ENCODE measurements at places on chromosomes 12 and 14.
A peak's percentile ranks its signal among the peaks of the same experiment; 100 is the strongest.

GRCh38 chr14:53542732-53543131 lies 389.6 kb upstream of the DDHD1 start:
- DNase-seq: no peak

- DNase-seq: peak; percentile 61
These were observed 142.4 kb downstream of the OTOGL start for GRCh38 chr12:80241576-80242273.

DNA sequence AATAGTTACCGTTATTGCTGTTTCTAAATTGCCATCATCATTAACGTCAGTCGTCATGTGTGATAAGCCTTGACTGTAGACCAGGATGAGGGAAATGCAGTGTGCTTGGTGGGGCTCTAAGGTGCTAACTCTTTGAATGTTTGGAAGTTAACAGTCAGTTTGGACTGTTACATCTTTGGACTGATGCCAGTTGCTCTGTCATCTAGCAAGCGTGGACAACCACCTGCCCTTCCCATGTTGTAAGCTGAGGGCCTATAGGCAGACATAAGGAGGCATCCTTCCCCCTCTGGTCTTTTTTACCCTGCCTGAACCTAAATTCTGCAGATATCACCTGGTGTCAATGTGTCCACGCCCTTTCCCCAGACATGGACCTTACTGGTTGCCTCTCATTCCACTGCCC lies 94.4 kb downstream of the PPP2R5C start:
- no peak for DNase-seq

GRCh38 chr14:87940894-87941293 lies 52.1 kb downstream of the GALC start:
- DNase-seq: no peak

- DNase-seq: no peak
These were observed 148.5 kb downstream of the PLCZ1 start for GRCh38 chr12:18589316-18589715.

GRCh38 chr14:34013721-34014060 lies 62.8 kb upstream of the EGLN3 start:
- DNase-seq: no peak

GRCh38 chr12:94147387-94147990 lies 888 bp upstream of the PLXNC1 start:
- no peak for DNase-seq

GRCh38 chr12:56299308-56299852 lies 750 bp downstream of the CS start:
- DNase-seq: no peak

- peak; percentile 89 for DNase-seq
These were observed at the start of gene ITGA7 for GRCh38 chr12:55707841-55708694. TSS of gene ITGA7 (minus strand) at chr12:55707904. CDS start at chr12:55707682, 222 bp downstream.

DNA sequence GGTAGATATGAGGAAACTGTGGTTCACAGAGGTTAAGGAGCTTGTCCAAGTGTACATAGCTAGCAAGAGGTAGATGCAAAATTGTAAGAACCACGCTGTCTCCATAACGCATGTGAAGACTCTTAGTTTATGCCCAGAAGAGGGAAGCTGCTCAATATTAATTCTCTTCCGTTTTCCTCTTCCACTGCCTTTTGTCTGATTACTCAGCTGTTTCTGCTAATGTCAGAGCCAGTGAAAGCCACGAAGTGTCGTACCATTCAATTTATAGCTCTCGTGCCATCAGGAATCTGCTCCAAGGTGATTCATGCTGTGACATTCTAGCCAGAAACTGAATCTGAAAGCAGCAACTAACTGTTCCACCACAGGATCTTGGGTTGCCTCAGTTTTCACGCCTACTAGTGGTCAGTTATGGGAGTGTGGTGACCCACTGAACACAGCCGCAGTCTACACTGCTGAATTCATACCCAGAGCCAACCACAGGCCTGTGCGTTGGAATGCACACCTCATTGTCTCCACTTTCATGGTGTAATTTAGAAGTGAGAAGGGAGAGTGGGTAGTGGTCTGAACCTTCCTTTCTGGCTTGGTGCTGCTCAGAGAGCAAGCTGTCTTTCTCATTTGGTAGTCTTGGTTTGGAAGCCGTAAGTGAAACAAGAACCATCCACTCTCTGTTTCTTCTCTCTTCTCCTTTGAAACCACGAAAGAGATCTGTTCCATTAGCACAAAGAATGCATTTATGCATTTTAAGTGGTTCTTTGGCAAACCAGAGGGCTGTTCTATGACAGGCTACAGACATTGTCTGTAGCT lies 74.2 kb upstream of the NAP1L1 start:
- no peak for DNase-seq

DNA sequence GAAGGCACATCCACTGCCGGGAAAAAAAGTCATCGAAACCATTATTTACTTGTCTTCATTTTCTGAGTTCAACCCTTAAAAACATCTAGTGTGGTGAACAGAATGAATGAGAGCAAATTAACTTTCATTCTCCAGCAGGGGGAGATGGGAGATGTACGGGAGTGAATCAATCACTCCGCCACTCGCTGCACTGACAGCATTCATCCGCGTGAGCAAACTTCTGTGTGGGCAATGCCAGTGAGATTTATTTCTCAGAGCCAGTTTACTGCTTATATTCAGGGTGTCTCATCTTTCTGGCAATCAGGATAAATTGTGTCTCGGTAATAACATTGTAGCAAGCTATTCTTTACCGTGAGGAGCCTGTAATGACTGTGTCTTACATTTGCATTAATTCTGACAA lies 463.6 kb upstream of the MIS18BP1 start:
- DNase-seq: no peak

DNA sequence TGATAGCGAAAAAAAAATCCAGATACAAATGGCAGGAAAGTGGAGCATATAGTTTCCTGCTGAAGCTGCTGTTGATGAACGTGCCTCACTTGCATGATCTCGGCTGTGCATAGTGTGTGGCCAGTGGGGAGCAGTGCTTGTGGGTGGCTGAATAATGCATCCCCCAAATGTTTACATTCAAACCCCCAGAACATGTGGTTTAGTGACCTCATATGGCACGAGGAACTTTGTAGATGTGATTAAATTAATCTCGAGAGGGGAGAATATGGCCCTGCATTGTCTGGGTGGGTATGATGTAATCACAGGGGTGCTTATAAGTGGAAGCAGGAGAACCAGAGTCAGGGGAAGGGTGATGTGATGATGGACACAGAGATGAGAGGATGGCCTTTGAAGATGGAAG lies 425.0 kb downstream of the TMEM121 start:
- DNase-seq: no peak

GRCh38 chr12:2324387-2324786 lies 271.6 kb downstream of the CACNA1C start:
- no peak for DNase-seq

GRCh38 chr14:33561488-33562175 lies 389.2 kb downstream of the EGLN3 start:
- no peak for DNase-seq

- no peak for DNase-seq
These were observed 42.3 kb upstream of the CSRP2 start for GRCh38 chr12:76921100-76921471.

DNA sequence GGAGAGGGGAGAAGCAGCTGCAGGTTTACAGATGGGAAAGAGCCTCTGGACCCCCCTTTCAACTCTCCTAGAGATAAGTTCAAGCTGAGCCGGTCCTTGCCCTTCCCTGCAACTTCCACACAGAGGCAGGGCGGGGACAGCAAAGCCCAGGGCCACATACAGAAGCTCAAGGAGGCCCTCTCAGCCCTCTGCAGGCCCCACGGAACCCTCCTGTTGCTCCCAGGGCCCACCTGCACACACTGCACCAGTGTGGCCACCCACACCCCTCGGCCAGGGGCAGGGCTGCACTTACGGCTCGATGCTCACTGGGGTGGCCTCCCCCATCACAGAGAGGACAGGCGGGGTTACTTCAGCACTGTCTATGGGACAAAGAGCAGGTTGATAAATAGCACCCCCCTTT lies 13.0 kb upstream of the PNMA1 start:
- DNase-seq: peak; percentile 54

GRCh38 chr12:84034871-84035270 lies 877.7 kb downstream of the SLC6A15 start:
- DNase-seq: no peak

DNA sequence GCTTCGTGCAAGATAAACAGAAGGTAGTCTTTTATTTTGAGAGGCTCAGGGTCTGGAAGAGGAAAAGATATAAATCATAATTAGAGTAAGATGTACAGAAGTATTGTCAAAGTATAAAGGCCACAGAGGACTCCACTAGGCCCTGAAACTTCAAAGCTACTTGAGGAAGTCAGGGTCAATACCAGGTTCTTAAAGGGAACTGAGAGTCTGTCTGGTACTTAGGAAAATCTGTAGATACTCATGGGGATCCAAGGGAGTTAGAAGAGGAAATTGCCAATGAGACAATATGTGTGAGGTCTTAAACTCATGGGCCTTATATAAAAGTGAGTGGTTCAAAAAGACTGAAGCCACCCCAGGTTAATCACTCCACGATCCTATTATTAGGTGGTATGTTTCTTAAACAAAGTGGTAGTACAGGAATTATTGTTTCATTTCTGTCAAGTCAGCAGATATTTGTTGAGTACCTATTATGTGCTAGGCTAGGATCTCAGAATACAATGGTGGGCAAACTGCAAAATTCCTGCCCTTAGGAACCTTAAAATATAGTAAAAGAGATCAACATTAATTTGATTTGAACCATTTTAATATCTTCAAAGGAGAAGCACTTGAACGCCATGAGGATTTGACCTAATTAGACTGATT lies 314.6 kb downstream of the ADAMTS20 start:
- no peak for DNase-seq

DNA sequence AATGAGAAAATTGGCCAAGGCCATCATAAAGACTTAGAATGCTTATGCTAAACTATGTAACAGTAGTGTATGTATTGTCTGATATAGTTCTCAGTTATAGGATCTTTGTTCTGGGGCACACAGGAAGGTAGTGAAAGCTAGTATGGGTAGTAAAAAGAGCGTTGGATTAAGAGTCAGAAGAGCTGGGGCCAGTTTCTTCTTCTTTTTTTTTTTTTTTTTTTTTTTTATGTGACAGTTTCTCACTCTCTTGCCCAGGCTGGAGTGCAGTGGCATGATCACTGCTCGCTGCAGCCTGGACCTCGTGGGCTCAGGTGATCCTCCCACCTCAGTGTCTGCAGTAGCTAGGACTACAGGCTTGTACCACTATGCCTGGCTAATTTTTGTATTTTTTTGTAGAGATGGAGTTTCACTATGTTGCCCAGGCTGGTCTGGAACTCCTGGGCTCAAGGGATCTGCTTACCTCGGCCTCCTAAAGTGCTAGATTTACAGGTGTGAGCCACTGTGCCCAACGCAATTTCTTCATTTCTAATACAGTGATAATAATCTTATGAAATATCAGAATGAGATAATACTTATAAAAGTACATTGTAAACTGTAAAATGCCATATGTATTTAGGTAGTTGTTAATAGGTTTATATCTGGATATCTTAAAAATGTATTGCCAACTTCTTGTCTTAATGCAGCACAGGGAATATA lies 7.4 kb downstream of the MDM2 start:
- no peak for DNase-seq

- DNase-seq: no peak
These were observed 3.2 kb downstream of the TCL1B start for GRCh38 chr14:95689441-95689840.

DNA sequence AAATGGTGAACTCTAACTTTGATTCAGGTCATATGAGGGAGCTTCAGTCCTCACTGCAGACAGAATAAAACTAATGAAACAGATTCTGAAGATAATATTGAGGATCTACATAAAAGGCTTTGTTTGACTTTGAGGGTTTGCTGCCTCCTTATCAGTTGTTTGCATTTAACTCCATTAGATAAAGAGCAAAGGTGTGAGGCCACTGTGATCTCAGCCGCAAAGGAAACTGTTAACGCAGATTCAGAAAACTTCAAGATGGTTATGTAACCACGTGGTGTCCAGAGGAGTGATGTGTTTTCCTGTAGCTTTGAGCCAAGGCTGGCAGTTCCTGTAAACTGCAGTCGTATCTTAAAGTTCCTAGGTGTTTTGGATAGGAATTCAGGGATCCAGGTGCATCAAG lies 67.8 kb downstream of the METTL25 start:
- no peak for DNase-seq
